EL (cell line): ENCODE measurements at places on chromosomes 5 and 9.

- no peak for DNase-seq
These were observed 1548.6 kb downstream of the EFNA5 start for GRCh38 chr5:106121972-106122605.

GRCh38 chr5:78610636-78611035 lies 37.9 kb downstream of the LHFPL2 start:
- peak; percentile 61 for DNase-seq

- no peak for DNase-seq
These were observed 111.5 kb downstream of the IZUMO3 start for GRCh38 chr9:24434183-24434582.

DNA sequence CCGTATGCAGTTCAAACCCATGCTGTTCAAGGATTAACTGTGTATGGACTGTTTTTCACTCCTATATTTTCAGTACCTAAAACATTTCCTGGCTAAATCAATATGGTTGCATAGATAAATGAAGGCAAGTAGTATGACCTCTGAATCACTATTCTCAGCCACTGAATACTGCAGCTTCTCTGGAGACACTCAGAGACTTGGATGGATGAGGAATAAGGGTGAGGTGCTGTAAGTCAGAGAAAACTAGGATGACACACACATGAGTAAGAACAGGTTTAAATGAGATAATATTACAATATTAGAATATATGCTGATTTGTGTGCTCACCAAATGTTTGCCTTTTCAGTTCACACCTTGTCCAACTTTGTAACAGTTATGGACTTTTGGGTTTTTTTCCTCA lies 26.0 kb upstream of the ANXA1 start:
- peak; percentile 30 for DNase-seq

GRCh38 chr5:91956738-91957137 lies 573.6 kb upstream of the ARRDC3 start:
- DNase-seq, result no peak

GRCh38 chr5:7849681-7850394 lies 1.1 kb downstream of the CFAP90 start:
- DNase-seq, result peak; percentile 20

DNA sequence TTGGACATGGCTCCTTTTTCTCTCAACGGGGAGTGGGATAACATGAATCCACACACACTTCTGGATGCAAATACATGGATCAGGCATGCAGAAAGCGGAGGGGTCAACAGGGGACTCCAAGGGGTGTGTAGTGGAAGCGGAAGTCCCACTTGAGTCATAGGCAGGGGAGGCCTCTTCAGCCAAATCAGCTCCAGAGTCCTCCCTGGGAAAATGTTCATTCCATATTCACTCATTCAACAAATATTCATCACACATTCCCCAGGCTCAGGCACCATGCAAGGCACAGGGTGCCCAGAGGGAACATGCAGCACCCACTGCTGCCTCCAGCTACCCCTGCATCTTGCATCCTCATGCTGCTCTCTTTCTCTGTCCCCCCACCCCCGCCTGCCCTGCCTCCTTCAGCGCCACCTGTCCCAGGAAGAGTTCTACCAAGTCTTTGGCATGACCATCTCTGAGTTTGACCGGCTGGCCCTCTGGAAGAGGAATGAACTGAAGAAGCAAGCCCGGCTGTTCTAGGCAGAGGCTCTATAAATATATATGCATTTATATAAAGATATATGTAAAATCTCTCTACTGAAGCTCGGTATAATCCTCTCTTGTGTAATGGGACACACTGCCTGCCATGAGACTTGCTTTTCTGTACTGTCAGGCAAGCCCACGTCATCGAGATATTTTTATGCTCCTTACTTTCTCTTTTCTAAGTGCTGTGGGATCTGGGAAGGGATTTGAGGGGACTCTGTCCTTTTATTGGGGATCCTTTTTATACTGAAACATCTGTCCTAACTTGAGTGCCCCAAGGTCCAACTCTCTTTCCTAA lies 13.6 kb upstream of the AFAP1L1 start:
- peak; percentile 97 for DNase-seq

DNA sequence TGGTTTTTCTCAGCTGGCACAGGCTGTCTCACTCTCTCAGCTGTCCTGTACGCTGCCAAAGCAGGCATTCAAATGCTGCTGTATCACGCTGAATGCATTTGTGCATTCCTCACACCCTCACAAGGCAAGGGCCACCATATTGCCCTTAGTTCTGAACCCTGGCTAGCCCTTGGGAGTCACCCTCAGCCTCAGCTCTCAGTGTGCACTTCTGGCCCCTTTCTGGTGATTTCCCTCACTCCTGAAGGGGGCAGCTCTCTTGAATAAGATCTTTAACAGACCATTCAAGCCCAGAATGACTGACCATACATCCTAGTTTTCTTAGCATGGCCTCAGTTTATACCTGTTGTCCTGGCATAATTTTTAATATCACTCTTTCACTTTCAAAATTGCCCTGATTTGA lies 84.3 kb downstream of the HTR1A start:
- no peak for DNase-seq

GRCh38 chr9:133088146-133088750 lies 26.5 kb downstream of the CEL start:
- no peak for DNase-seq

DNA sequence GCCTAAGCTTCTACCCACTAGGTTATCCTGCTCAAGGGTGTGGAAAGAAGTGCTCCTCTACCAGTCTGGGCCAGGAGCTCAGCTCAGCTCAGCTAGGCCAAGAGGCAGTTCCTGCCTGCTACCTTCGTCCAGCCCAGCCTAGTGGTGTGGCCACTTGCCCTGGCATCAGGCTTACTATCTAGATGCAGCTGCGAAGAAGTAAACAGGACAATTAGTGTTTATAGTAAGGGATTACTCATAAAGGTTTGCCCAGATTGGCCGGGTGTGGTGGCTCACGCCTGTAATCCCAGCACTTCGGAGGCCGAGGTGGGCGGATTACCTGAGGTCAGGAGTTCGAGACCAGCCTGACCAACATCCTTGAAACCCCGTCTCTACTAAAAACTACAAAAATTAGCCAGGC lies 12.8 kb upstream of the SPATA24 start:
- DNase-seq, result no peak

DNA sequence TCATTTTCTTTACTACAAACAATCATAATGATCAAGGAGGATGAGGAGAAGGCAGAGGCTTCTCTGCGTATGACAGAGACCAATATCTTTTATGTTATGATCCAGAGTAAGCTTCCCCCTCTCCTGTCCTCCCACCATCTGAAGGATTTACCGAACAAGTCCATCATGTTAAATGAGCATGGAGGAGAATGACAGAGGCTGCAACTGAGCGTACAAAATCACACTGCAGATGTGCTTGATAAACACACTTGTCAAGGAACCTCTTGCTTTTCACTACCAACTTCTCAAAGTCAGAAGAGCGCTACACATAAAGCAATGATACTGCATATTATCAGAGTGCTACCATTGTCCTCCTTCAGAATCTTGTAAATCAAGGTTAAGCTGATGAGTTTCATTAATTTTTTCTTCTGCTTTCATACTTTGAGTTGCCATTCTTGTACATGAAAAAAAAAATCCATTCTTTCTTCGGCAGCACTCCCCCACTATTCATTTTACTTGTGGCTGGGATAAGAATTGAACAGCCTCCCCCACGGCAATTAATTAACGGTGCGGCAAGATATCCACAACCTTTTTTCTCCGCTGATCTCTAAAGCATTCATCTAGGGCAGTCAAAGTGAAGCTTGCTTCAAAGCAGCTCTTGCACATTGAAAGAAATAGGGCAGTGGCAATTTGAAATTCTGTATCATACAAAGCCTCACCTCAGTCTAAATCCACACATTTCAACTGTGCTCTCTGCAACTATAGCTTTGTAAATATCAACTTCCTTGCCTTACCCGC lies 673.9 kb upstream of the DMAC1 start:
- no peak for DNase-seq

DNA sequence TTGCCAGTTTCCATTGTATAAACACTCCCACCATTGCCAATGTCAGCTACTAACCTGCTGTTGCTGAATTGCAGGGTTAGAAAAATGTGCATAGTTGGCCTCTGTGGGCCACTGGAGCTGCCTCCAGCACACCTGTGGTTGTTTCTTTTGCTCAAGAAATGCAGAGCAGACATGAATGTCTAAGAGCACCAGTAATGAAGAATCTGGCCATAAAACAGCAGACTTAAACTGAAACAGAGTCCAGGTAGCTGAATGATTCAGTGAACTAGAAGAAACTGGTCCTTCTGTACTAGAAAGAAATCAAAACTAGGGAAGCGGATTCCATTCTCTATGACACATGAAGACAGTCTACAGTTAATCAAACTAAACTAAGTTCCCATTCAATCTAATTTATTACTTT lies 48.2 kb downstream of the NUDT12 start:
- DNase-seq, result no peak
